ENCODE measurements at places on chromosomes 1 and 21. TPM values are rescaled to one million over a fixed set of nuclear protein-coding genes. Genes with fewer than 3 reads are reported as not detected.

The CD34 gene
- 13.6 TPM for total RNA-seq

The GPR37L1 gene
- 0.10 TPM for total RNA-seq

The GJB3 gene
- not detected for total RNA-seq

The TMOD4 gene
- 226 TPM for total RNA-seq

DNA sequence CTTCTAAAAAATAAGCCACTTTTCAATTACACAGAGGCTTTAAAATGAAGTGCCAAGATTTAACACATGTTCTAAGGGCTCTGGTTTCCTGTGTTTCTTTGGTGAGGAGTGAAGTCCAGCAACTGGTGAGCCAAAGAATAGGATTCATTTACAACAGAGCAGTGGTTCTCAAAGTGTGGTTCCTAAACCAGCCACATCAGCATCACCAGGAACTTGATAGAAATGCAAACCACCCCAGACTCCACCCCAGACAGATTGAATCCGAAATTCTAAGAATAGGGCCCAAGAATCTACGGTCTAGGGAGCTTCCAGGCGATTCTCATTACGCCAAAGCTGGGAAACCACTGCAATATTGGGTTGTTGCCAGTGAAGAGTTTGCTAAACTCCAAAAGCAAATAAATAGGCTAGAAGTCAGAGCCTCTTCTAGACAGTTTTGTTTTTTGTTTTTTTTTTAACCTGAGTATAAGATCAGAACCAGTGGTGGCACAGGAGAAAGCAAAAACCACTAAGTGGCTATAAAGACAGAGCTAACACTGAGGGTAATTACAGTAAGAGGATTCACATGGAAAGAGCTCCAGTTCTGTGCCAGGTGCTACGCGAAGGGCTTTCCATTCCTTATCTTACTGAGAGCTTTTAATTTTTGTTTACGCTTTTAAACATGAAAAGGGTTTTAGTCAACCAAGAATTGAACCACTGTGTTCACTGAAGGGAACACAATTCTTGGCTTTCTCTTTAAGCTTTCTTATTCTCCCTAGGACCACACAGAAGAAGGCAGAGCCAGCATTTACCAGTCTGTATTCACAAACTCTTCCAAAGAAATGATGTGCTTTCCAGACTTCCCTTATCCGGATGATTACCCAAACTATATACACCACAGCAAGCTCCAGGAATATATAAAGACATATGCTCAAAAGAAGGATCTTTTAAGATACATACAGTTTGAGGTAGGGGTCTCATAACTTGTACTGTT lies 42.4 kb upstream of the FMO2 start:
- DNase-seq = peak; percentile 17

GRCh38 chr1:161771161-161771560 lies 5.0 kb downstream of the ATF6 start:
- DNase-seq = no peak

DNA sequence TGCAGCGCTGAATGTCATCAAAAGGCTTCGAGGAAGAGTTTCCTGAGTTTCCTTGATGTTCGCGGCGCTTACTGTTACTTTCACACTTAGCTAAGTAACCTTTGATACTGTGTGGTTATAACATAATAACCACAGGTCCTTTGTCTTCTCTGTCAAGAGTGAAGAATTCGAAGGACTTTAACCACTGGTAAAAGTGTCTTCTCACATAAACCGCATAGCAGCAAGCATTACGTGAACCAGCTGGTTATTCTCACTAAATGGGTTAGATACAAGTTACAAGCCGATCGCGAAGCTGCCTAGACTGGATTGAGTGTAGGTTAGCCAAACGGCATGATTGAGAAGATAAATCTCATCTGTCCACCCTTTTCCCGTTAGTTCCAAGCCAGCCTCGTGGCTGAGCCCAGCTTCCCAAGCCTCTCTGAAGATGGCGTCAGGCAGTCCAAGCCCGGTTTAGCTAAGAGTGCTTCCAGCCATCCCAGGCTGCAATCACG lies 18.3 kb upstream of the IFNGR2 start:
- no peak for DNase-seq

- DNase-seq = no peak
Measured at GRCh38 chr21:19489930-19490329, 1086.3 kb upstream of the TMPRSS15 start.

- DNase-seq = no peak
Measured at GRCh38 chr1:20381045-20381641, 90.5 kb downstream of the VWA5B1 start.

DNA sequence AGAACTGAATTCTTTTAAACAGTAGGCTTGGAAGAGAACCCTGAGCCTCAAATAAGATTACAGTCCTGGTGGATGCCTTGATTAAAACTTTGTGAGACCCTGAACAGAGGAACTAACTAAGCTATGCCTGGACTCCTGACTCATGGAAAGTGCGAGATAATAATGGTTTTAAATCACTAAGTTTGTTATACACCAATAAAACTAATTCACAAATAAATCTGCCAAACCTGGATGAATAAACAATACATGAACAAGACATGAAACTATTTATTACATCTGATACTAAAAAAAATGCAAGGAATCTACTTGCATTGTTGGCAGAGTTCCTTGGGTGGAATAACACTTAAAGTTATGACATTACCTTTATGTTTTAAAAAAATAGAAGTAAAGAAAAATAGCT lies 118.4 kb downstream of the PIGK start:
- no peak for DNase-seq

GRCh38 chr1:167651161-167651693 lies 21.2 kb downstream of the RCSD1 start:
- no peak for DNase-seq
